HT-29 (cell line): ENCODE measurements at places on chromosomes 11 and 22. TPM values are rescaled to one million over a fixed set of nuclear protein-coding genes. Genes with fewer than 3 reads are reported as not detected.

- DNase-seq, result no peak
Observed at GRCh38 chr11:76748948-76749347, 34.2 kb upstream of the TSKU start.

DNA sequence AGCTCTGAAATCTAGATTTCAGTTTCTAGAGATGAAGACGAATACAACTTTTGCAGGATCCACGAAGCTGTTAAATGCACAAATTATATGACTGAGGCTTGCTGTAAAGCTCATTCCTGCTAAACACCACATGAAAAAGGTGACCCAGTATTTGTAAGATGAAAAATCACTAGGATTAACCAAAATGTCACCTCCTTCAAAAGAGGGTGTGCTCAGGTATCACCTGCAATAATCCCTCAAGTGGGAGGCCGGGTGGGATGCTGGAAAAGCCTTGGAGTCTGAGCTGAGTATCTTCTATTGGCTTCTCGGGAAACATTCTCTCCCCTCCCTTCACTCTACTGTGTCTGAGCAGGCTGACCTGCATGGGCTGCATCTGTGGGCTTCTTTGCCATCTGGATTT lies 195.8 kb downstream of the NELL1 start:
- no peak for DNase-seq

DNA sequence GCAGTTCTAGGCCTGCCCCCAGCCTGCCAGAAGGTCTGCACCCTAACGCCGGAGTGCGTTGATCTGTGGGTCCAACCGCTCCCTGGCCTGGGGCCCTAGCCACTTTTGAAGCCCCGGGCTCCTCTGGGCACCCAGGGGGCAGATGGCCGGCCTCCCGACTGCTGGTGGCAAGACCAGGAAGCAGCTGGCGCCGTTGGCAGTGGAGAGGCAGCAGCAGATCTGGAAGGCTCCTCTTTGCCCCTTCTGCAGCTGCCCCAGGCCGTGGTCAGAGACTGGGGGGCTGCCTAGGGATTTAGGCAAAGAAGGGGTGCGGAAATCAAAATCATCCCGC lies 445 bp upstream of the VWCE start:
- no peak for DNase-seq

KLHDC7B gene
- total RNA-seq, result not detected in 2 replicates

P2RY6 gene
- total RNA-seq, result not detected in 2 replicates

GRCh38 chr22:26259510-26259909 lies 90.2 kb downstream of the SEZ6L start:
- peak; percentile 25 for DNase-seq

GRCh38 chr11:75262436-75262835 lies 21.9 kb downstream of the TPBGL start:
- no peak for DNase-seq

DNA sequence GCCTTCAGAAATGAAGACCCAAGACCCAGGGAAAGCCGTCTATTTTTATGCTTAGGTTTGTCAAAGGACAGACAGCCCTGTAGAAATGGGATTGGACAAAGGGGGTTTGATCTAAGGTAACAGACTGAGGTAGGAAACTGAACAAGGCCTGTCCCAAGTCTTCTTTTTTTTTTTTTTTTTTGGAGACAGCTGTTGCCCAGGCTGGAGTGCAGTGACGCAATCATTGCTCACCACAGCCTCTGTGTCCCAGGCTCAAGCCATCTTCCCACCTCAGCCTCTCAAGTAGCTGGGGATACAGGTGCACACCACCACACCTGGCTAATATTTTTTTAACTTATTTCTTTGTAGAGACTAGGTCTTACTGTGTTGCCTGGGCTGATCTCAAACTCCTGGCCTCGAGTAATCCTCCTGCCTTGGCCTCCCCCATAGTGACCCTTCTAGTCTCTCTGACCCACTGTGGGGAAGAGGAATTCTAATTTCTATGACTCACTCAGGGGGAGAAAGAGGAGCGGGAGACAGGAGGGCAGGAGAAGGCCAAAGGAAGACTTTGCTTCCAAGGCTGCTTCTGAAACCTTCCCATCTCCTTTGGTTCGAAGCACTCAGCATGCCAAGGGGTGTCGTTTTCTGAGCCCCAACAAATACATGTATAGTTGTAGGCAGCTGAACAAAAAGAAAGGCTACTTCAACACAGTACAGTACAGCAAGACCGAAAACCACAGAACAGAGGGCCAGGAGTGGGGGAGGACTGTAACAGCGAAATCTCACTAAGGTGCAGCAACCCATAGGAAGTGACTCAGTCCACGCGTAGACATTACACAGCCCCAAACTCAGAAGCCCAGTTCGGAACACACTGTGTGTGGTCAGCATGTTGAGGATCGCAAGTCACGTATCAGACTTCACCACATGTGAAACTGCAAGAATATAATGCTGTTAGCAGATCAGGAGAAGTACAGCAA lies 872 bp downstream of the TMA7B start:
- no peak for DNase-seq

GRCh38 chr11:22869325-22869724 lies 9.1 kb upstream of the CCDC179 start:
- DNase-seq, result no peak

DNA sequence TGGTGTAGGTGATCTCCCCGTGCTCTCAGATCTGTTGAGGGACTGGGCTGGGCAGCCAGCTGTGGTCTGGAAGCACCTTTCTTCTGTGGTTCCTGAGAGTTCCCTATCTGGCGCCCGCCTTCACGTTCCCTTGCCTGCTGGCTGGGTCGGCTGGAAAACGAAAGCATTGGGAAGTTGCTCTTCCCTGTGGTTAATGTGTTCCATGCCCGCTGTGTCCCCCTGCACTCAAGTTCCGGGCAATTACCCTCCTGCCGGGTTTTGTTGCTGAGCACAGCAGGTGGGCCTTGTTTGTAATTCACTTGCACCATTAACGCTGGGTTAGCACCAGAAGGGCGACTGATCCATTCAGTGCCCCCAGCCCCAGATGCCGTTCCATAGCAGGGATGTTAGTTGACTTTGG lies 134.1 kb downstream of the GRIK4 start:
- no peak for DNase-seq

GRCh38 chr22:36569999-36570398 lies 41.0 kb upstream of the EIF3D start:
- peak; percentile 6 for DNase-seq

RFPL1 gene
- not detected in 2 replicates for total RNA-seq

GRCh38 chr11:6354651-6355485 lies 34.6 kb upstream of the CAVIN3 start:
- DNase-seq, result no peak

GRCh38 chr11:8713760-8714454 lies 31.3 kb downstream of the RPL27A start:
- no peak for DNase-seq

DNA sequence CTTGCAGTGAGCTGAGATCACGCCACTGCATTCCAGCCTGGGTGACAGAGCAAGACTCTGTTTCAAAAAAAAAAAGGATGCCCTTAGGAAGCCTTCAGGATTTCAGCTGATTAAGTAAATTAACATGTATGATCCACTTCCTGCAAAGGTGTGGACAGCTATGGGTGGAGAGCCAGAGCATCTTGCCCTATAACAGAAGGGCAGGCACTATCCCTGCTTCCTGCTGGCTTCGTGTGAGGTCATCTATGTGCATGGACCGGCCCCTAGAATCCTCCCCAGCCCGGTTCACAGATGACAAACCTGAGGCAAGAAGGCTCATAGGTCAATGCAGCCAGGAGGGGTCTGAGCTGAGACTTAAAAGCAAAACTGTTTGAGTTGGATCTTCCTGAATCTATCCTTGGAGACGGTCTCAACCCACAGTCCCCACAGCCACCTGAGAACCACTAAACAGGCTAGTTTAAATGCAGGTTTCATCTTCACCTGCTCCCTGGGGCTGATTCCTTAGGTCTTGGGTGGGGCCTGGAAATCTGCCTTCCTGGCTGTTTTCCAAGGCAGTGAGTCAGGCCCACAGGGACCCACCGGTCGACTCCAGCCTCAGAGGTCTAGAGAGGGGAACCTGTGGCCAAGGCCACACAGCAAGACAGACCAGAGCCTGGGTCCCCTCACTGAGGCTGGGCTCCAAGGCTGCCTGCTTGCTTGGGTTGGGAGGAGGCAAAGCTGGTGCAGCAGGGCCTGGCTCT lies 55.2 kb upstream of the MPEG1 start:
- peak; percentile 52 for DNase-seq

C22orf42 gene
- not detected in 2 replicates for total RNA-seq

SGSM1 gene
- 0.13 and 0.23 TPM in 2 replicates for total RNA-seq

DNA sequence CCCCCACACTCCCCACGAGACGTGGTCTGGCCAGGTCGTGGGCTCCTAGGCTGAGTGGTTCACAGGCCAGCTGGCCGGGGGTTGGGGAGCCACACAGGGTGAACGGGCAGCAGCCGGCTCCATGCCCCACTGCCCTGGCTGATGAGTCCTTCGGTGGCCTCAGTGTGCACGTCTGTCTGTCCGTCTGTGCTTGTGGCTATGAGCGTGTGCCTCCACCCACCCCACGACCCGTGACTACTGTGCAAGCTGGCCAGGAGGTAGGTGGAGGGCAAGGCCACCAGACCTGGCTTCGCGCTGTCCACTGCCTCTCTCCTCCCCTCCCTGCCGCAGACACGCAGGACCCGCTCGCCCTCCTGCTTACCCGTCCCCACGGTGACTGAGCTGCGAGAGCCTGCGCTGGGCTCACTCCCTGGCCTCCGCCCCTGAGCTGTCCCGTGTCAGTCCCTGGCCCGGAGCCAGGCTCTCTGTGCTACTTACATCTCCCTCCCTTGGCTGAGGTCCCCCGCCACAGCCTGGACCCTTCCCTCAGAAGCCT lies 14.1 kb downstream of the CSDC2 start:
- DNase-seq, result no peak

DNA sequence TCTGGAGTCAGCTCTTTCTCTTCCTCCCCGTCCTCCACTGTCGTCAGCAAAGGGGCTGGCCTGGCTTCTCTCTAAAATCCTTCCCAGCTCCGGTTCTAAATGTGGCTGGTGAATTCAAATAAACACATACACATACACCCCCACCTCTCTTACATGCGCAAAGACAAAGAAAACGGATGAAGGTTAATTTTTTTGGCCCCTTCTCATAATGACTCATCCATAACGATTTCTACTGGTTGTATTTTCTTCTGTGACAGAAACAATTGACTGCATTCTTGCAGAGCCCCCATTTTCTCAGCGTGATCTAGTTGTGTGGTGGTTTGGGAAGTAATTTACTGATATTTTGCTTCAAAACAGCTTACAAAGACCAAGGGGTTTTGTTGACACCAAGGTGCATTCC lies 130.0 kb upstream of the NTM start:
- no peak for DNase-seq

GRCh38 chr11:117928446-117929141 lies 608 bp downstream of the TMPRSS13 start:
- no peak for DNase-seq

GRCh38 chr11:119704849-119705248 lies 24.2 kb downstream of the NECTIN1 start:
- no peak for DNase-seq

GRCh38 chr11:111528557-111528956 lies 12.0 kb upstream of the LAYN start:
- peak; percentile 33 for DNase-seq

GRCh38 chr11:46719048-46719542 lies at the start of gene F2:
TSS of gene F2 (plus strand) at chr11:46719213. CDS start at chr11:46719236, 23 bp downstream.
- DNase-seq, result no peak

MUC5B gene
- 0.10 and 4.3 TPM in 2 replicates for total RNA-seq

- DNase-seq, result peak; percentile 89
Observed at GRCh38 chr11:71284525-71285092, 32.2 kb upstream of the SHANK2 start.

GRCh38 chr22:44047891-44048301 lies 23.8 kb downstream of the PARVB start:
- DNase-seq, result no peak

DNA sequence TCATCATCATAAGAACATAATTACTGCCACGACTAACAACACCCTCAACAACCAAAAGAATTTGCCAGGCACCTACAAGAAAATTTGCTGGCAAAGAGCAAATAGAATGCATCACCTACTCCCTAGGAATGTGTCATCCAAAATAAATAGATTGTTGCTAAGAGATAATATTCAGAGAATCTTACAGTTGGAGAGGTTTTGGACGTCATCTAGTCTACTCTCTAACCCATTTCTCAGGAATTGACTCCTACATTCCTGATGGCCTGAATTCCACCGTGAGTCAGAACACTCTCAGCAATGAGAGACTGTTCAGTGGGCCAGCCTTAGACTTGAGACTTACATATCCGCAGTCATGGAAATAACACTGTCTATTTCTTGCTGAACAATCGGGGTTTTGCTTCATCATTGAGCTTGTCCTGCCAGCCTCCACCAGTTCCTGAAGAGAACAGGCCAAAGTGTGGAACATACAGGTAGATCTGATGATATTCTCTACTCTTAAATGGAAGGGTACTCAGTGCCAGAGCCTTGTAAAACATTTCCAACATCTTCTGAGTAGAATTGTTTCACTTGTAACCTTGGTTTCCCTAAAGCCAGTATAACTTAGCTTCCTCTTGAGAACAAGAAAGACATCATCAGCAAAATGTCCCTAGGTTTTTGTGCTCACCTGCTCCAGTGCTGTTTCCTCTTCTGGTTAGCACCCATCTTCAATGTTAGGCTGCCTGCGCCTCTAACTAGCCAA lies 8.3 kb downstream of the KIRREL3 start:
- DNase-seq, result no peak

- DNase-seq, result no peak
Observed at GRCh38 chr11:68948496-68948895, 32.3 kb downstream of the MRGPRD start.

- DNase-seq, result no peak
Observed at GRCh38 chr22:30181459-30182349, 64.9 kb downstream of the LIF start.

MYO7A gene
- total RNA-seq, result 1.9 and 2.3 TPM in 2 replicates

OR51B4 gene
- total RNA-seq, result not detected in 2 replicates

GRCh38 chr22:42623756-42624441 lies 9.2 kb upstream of the POLDIP3 start:
- DNase-seq, result no peak

OR10V1 gene
- total RNA-seq, result not detected in 2 replicates

GRCh38 chr11:72820439-72821139 lies 6.4 kb downstream of the ATG16L2 start:
- no peak for DNase-seq

IGF2 gene
- 9.9 and 11.4 TPM in 2 replicates for total RNA-seq

GRCh38 chr22:23570681-23571080 lies 9.4 kb downstream of the IGLL1 start:
- no peak for DNase-seq
